Activated CD8-positive, alpha-beta memory T cell treated with anti-CD3 and anti-CD28 coated beads for 4 hours (primary cell): ENCODE measurements at places on chromosomes 6 and 20.

DNA sequence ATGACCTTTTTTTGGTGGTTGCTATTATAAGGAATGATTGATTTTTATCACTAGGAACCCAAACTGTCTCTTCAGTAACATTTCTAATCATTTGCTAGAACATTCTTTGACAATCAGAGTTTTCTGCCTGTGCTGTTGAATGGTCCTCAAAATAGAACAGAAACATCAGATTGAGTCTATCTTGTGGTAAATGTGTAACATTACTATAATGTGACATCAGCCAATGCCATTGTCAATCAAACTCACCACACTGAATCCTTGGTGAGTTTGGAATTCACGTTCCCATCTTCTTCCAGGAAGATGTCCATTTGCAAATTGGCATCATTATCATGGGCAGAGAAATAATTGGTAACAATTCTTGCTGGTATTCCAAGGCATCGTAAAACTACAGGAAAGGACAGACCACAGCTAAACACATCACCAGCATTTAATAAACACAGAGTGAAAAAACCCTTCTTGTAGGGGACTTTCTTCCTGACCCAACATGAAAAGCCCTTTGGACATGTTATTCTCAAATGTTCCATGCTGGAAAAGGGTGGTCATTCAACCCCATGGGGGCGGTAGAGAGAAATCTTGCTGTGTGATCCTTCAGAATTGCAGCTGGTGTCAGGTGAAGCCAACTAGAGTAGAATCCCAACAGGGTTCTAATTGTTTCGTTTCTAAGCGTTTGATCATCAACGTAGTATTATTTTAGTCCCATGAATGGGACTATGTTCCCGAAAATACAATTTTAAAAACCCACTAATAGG is 98.5 kb downstream of the F13A1 start:
- DNase-seq, result no peak

- DNase-seq, result no peak
These were observed 111.9 kb downstream of the TBC1D7 start for GRCh38 chr6:13216236-13217014.

DNA sequence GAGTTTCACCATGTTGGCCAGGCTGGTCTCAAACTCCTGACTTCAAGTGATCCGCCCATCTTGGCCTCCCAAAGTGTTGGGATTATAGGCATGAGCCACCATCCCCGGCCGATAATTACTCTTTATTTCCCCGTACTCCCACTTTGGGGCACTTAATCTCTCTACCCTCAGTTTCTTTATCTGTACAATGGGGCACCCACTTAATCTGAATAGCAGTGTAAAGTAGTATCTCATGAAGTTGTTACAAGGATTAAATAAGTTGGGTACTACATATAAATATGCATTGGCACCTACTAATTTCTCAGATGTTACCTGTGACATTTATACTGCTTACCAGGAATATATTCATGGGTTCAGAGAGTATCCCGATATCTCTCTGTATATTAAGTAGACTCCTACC is 15.2 kb downstream of the GINM1 start:
- no peak for DNase-seq

- no peak for DNase-seq
These were observed 217.5 kb downstream of the TINAG start for GRCh38 chr6:54525731-54526130.

GRCh38 chr20:21513181-21513663 is 642 bp downstream of the NKX2-2 start:
- DNase-seq, result no peak

GRCh38 chr6:126041516-126041915 is 55.2 kb downstream of the TRMT11 start:
- DNase-seq, result no peak

DNA sequence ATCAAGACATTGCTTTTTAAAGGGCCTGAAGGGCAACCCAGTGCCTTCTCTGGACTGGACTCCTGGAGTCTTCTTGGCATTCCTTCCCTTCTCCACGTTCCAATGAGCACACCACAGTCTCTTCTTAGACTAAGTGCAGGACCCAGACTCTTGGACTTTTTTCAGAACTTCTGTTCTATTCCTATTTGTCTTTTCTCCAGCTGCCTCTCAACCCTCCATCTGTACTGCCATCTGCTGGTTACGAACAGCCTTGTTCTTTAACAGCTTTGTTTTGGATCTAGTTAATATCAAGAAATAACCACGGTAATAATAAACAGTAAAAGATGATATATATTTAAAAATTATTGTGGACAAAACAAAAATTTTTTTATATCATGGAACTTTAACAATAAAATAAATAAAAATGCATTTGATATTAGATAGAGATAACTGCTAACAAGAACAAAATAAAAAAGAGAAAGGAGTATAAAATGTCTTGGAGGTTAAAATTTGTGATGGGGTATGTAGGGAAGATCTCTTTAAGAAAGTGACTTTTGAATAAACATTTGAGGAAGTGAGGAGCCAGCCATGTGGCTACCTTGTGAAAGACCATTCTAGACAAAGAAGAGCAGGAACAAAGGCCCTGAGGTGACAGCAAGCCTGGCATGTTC is 105.1 kb upstream of the HCRTR2 start:
- no peak for DNase-seq

- DNase-seq, result no peak
These were observed 57.0 kb upstream of the EPB41L1 start for GRCh38 chr20:36097337-36098151.

DNA sequence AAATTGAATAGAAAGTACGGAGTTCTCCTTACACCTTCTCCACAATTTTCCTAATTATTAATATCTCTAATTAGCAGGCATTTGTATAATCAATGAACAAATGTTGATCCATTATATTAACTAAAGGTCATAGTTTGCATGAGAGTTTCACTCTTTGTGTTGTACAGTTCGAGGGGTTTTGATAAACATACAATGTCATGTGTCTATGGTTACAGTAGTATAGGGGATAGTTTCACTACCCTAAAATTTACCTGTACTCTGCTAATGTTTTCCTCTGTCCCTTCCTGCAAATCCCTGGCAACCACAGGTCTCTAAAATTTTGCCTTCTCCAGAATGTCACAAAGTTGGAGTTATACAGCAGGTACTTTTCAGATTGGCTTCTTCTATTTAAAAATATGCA is 1199.8 kb upstream of the GJE1 start:
- DNase-seq, result no peak

GRCh38 chr6:56986611-56987010 is 31.7 kb downstream of the BEND6 start:
- no peak for DNase-seq

DNA sequence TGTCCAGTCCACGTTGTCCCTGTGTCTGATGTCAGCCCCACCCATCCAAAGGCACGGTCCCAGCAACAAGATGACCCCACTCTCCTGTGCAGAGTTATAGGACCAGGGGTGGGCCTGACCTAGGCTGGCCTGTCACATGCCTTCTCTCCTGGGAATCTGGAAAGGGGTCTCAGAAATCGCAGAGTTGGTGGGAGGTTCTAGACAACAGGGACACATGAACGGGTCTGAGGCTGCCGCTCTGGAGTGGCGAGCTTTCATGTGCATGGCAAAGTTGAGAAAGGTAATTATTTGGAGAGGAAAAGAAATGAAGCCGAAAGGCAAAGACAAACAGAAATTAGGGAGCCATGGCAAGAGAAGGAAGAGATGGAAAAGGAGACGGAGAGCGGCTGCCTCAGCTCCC is 29.5 kb downstream of the BFSP1 start:
- no peak for DNase-seq

GRCh38 chr6:99307295-99307907 is 42.1 kb downstream of the FAXC start:
- DNase-seq, result no peak

- DNase-seq, result no peak
These were observed 26.9 kb downstream of the AKIRIN2 start for GRCh38 chr6:87675004-87675681.

DNA sequence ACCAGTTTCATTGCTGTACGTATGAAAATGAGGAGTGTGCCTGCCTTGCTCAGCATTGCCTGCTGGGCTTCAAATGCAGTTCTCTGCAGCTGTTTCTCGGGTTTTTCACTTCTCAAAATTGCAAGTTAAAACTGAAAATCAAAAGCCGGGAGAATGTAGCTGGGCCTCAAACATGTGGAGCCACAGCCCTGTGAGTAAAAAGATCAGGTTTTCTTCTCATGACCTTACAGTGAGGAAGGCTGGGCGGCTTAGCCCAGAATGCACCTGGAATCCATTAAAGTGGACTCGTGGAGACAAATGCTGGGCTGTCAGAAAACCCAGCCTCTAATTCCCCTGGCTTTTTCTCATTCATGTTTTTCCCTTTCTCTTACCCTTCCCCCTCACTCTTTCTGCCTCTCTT is 34.4 kb downstream of the DSE start:
- no peak for DNase-seq

GRCh38 chr20:64268174-64268573 is 12.6 kb downstream of the PCMTD2 start:
- DNase-seq, result no peak

DNA sequence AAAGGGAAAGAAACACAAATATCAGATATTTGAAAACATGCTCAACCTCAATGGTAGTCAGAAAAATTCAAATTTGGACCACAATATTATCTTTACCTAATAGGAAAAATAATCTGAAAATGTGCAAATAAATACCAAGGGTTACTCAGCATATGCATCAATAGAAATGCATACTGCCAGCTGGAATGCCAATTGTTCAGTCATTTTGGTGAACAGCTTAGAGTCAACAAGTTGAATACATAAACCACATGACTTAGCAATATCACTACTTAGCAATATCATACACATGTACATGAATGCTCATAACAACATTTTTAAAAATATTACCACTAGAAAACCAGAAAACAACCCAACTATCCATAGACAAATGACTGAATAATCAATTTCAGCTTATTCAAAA is 212.7 kb downstream of the PTPRK start:
- DNase-seq, result no peak

DNA sequence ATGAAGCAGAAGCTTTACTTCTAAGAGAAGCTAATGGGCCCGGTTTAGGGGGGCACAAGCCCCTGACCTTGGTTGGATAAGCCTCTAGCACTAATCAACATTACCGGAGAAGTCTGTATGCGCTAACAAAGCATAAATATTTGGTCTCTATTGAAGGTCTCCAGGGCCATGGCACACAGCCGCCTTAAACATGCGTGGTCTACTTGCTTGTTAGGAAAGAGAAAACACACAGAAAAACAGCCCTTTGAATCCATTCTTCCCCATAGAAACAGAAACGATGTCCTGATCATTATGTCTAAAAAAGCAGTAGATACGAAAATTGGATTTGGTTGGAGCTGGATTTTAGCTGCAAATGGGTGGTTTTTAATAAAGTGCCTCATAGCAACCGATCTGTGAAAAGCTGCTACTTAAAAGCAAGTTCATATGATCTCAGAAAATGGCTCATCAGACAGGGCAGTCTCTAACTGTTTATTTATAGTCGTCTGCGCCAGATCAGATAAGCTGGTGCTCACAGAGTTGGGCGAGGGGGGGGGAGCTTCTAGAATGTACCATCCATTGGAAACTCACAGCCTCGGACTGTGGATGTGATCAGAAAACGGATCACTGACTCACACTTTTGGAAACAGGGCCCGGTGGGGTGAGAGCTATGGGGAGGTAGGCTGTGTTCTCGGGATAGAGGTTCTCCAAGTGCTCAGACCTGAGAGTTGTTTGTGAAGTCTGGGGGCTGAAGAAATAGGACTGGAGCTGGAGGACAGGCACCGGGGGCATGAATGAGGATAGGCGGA is 35.3 kb upstream of the APCDD1L start:
- no peak for DNase-seq

DNA sequence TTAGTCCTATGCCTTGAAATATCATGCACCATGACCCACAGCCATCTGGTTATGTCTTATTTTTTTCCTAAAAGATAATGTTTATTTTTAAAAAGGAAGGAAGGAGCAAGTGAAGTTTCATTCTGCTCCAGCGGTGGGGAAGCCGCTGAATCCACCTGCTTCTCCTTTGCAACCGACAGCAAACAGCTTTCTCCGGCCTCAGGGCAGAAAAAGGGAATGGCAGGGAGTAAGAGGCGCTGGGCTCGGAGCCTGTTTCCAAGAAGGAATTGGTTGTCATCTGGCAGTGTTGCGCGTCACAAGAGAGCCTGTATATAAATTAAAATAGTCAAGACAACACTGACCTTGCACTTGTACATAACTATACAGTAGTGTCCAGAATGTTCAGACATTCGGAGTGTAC is 14.2 kb downstream of the GFRA4 start:
- DNase-seq, result no peak

DNA sequence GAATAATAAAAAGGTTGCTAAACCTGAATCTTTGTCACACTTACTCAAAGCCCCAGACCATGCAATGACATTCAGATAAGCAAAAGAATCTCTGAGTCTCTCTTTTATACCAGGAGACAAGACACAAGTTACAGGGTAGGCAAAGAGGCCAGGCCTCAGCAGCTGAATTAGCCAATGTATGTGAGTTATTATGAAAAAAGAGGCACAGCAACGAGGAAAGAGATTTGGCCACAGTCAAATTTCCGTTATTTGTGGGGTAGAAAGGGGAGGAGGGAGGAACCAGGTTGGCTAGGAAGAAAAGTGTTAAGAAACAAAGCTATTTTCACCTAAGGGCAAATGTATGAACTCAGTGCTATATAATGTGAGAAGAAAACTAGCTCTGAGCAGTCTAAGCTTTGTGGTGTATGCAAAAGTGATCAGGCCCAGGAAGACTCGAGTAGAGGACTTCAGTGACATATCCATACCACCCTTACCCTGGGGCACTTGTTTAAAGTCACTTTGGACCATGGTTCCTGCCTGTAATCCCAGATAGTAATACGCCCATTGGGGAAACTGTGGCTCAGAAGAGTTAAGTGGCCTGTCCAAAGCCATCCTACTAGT is 19.1 kb downstream of the IPCEF1 start:
- DNase-seq, result no peak

- DNase-seq, result no peak
These were observed 116.6 kb downstream of the MRPL14 start for GRCh38 chr6:44010411-44011349.

DNA sequence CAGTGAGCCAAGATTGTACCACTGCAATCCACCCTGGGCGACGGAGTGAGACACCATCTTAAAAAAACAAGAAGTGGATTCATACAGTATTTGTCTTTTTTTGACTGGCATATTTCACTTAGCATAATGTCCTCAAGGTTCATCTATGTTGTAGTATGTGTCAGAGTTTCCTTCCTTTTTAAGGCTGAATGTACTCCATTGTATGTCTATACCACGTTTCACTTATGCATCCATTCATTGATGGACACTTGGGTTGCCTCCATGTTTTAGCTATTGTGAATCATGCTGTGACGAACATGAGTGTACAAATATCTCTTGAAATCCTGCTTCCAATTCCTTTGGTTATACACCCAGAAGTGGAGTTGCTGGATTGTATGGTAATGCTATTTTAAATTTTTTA is 28.9 kb upstream of the FAM83D start:
- no peak for DNase-seq
